ENCODE measurements at places on chromosomes 3 and 15.

DNA sequence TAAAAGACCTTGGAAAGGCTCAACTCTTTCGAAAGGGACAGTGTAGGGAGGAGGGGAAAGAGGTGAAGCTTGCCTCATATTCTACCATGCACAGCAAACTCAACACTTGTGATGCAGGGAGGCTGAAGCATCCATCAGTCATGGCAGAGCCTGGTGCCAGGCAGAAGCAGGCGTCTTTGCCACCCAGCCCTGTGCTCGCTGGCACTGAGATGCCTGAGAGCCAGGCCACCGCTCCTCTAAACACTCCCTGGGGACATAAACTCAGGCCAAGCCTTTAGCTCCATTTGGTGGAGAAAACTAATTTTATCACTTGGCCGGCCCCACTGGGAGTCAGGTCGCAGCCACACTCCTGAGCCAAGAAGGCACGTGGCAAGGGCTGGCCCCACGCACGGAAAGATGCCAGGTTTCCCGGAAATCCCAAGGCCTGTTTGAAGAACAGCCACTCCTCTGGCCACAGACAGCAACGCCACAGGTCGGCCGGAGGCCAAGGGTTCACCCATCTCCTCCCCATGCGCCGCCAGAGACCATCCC is 30.7 kb downstream of the XXYLT1 start:
- DNase-seq, result no peak

GRCh38 chr3:66572938-66573710 is 72.3 kb upstream of the LRIG1 start:
- DNase-seq, result no peak

DNA sequence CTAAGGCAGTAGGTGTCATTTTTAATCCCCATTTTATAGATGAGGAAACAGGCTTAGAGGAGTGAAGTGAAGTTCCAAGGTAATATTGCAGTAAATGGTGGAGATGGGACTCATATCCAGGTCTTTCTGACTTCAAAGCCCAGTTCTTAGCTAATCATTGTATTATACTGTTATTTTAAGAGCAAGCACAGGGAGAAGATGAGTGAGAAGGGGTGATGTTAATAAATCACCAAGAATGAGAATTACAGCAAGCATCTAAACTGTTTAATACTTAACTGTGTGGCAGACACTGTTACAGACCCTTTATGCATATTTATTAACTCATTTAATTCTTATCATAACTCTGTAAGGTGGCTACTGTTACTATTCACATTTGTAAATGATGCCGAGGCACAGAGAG is 61.2 kb downstream of the VPS8 start:
- no peak for DNase-seq

DNA sequence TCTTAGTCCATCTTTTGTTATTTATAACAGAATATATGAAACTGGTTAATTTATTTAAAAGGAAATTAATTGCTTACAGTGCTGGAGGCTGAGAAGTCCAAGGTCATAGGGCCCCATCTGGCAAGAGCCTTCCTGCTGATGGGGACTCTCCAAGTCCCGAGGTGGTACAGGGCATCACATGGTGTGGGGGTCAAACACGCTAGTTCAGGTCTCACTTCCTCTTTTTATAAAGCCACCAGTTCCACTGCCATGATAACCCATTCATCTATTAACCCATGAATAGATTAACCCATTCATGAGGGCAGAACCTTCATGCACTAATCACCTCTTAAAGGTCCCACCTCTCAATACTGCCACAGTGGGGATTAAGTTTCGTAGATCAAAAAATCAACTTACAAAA is 659.3 kb downstream of the NAALADL2 start:
- DNase-seq, result no peak

DNA sequence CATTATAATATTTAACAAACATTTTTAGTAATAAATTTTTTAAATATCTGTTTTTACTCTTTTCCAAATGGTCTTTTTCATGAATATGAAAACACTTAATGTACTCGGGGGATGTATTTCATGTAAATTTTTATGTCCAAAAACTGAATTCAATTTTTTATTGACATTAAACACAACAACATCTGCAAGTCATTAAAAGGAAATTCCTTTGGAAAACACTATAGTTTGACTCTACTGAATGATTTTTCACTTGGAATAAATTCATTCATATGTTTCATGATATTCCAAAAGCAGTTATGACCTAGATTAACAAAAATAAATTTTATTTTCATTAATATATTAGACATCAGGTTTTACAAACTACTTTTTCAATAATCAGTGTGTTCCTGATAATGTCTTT is 239.8 kb upstream of the AGTR1 start:
- no peak for DNase-seq

GRCh38 chr3:15844889-15845288 is 47.1 kb upstream of the ANKRD28 start:
- no peak for DNase-seq

GRCh38 chr15:75065851-75066509 is 42.6 kb downstream of the PPCDC start:
- no peak for DNase-seq

GRCh38 chr3:50584391-50584790 is 15.1 kb downstream of the HEMK1 start:
- DNase-seq, result no peak

DNA sequence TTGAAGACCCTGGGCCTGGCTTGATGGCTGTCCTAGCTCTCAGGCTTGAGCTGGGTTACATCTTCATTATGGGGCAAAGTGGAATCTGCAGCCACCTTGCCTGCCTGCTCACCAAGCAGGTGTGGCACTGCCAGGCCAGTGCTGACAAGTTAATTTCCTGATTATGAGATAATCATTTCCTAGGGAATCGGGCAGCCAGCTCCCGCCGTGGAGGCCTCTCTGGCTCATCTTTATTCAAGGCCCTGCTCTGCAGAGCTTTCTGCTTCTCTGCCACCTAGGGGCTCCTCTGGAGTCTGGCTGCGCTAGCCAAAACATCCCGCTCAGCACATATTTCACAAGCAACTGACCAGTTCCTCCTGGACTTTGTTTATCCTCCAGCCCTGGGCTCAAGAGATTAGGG is 9.9 kb downstream of the LOXL1 start:
- DNase-seq, result peak; percentile 48

- no peak for DNase-seq
Observed at GRCh38 chr3:197392961-197393360, 94.5 kb upstream of the DLG1 start.

GRCh38 chr3:172356427-172356826 is 91.8 kb downstream of the GHSR start:
- no peak for DNase-seq
